ENCODE measurements at places on chromosomes 5 and 9.

DNA sequence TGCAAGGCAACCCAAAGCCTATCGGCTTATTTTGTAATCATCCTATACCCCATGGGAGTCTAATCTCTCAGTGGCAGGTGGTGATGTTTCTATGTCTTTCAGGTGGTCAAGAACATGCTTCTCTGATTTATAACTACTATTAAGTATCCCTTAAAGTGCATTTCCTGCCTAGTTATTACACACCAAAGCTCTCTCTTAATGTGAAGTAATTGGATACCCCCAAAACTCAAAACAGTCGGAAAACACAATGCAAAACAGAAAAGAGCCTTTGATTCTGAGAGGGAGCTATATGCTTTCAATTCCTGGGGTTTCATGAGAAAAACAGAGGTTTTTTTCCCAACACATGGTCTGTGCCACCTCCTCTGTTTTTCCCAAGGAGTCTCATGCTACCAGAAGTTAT is 416.4 kb downstream of the CSNK1G3 start:
- DNase-seq: no peak

DNA sequence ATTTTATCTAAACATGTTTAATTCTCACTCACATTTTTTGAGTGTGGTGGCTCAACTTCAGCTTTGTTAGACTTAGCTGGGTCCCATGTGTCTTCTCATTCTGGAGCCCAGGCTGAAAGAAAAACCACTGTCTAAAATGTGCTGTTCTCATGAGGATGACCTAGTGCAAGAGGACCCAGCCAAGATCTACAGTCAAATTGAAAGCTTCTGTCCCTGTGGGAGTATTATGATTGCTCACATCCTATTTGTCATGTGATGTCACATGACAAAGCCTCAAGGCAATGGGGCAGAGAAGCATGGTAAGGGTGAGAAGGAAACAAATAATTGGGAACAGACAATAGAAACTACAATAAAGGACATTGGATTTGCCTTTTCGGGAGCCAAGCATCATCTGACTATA is 113.4 kb upstream of the ASTN2 start:
- no peak for DNase-seq

DNA sequence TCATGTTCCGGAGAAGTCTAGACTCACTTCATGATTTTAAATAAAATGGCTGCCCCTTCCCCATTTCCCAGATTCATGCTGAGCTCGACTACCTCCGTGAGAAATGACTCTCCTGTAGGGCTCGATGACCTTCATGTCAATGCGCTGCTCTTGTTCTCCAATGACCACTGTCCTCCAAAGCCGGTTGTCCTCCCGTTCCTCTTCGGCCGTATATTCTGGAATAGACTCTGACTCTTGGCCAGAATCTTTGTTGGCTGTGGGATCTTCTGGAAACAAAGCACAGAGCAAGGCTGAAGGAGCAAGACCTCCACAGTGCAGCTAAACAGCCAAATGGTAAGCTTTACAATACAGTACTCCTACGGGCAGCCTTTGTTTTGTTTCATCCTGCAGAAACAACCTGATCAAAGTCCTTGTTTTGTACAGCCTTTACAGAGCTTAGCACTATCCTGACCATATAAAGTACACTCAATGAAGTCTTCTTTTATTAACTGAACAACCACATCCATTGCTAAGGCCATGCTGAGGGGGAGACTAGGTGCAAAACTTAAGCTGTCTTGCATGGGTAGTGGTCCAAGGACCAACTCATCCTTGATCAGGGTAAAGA is 119.5 kb upstream of the PCA3 start:
- DNase-seq: no peak

DNA sequence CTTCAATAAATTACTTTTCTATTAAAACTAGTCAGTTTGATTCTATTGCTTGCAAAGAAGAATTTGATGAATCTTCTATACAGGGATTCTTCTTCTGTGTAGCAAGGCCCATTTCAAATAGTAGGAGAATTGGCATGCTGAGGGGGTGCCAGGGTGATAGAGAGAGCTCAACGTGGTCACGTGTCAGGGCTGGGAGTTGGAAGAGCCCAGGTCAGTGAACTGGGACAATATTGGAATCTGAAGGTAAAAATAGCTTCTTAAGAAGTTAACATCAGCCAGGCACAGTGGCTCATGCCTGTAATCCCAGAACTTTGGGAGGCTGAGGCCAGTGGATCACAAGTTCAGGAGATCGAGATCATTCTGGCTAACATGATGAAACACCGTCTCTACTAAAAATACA is 64.1 kb upstream of the TLE1 start:
- no peak for DNase-seq

DNA sequence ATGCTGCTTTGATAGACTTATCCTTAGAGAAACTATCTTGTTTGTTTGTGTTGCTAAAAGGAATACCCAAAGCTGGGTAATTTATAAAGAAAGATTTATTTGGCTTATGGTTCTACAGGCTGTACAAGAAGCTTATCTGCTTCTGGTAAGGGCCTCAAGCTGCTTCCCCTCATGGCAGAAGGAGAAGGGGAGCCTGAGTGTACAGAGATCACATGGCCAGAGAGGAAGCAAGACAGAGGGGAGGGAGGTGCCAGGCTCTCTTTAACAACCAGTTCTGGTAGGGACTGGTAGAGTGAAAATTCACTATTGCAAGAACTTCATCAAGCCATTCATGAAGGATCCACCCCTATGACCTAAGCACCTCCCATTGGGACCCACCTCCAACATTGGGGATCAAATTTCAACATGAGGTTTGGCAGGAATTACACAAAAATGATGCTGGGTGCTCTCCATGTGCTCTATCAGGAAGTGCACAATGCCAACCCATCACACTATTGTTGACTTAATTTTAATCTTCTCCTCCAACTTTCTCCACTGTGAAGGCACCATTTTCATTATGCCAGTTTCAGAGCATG is 115.1 kb upstream of the SHB start:
- no peak for DNase-seq

DNA sequence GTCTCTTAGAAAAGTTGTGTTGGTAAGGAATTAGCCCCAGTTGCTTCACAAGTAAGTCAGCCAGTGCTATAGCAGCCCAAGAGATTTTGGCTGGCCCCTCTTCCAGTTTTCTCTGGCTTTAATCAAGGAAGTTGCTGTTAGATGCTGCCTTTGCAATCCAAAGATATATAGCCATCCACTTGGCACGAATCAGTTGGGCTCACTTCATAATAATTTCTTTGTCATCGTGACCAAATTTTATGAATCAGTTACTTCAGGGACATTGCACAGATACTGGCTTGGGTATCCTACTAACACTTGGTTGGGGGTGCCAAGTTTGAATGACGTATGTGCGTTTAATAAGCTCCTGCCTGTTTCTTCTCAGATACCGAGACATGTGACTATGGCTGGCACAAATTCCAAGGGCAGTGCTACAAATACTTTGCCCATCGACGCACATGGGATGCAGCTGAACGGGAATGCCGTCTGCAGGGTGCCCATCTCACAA is 81.5 kb downstream of the VCAN start:
- no peak for DNase-seq

GRCh38 chr5:164002628-164003027 is 497.2 kb downstream of the MAT2B start:
- DNase-seq: no peak

DNA sequence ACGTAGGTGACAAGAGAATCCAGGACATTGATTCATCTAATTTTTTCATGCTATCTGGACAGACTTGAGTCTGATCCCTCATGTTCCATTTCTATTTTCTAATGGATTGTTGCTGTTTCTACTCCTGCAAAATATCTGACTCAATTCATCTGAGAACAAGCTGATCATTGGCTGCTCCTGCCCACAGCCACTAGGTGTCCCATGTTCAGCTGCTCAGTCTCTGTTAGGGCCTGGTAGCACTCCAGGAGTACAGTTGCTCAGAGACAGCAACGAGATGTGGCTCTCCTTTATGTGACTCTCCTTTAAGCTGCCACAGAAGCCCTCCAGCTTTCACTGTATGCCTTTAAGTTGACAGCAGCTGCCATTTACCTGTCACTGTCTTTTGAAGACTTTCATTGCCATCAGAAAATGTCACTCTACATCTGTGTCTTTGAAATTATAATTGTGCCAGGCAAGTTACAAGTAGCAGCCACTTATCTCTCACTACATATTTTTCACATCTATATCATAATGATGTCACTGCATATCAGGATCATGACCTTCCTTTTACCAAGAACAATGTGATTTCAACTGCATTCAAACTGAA is 1944.2 kb upstream of the NUDT12 start:
- DNase-seq: no peak
